ENCODE measurements at places on chromosomes 2 and 18.

DNA sequence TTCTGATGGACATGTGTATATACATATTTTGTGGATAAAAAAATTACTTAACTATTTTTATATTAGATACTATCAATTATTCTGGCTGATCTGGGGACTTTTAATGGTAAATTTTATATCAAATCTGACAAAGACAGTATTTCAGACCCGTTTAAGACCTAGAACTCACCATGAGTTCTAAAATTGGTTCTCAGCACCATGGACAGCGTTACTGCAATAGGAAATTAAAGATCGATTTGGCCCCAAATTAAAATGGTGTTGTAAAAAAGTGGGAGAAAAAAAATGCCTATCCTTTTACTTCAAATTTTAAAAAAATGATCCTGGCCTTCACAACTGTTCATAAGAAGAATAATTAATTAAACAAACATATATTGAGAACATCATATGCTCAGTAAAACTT lies 919 bp upstream of the SCN2A start:
- peak; percentile 64 for DNase-seq

DNA sequence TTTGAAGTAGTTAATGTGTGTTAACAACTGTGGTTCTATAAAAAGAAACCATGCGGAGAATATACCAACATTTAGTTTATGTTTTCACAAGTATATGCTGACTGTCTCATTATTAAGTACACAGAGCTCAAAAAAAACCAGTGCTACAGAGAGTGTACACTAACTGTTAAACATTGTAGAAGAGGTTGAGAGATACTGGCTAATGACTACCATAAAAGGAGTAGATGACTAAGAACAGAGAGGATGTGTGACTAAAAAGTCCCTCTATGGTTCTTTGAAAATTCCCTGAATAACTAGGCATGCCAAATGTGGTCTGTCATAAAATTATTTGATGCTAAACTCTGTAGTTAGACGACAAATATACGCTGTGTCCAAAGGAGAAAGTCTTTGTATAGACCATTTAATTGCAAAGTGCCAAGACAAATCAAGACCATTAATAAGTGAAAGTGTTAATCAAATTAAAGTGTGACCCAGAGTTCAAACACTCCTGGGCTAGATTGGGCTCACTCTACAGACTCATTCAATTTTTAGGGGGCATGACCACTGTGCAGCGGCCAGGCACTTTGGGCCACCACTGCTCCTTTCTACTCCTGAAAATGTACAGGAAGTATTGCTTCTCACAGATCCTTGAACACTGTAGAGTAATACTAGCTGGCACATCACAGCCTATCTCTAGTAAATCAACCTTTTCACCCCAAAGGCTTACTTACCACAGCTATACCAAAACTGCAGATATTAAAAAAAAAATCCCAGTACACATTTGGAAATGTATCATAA lies 45.1 kb upstream of the SERTAD2 start:
- no peak for DNase-seq

GRCh38 chr2:121088251-121089165 lies 196.5 kb downstream of the TFCP2L1 start:
- DNase-seq, result peak; percentile 94

DNA sequence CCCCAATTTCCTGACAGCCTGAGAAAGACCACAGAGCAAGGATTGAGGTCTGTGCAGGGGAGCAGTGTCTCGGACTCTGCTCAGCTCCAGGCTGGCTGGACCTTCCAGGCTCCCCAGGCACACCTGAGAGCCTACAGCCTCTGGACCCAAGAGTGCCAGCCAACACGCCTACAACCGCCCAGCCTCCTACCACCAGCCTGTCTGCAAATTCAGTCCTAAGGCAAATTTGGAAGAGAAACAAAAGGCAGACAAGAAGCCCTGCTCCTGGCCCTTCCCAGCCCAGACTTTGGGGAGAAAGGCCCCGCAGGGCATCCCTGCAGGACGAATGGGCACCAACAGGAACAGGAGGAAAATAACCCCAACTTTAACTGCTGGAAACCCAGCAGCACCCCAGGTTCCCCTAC lies 1.9 kb downstream of the HS6ST1 start:
- DNase-seq, result no peak

GRCh38 chr2:230657462-230657861 lies 55.2 kb upstream of the CAB39 start:
- DNase-seq, result no peak

- no peak for DNase-seq
Observed at GRCh38 chr2:17573085-17573803, 32.7 kb downstream of the VSNL1 start.

- DNase-seq, result peak; percentile 56
Observed at GRCh38 chr2:132662732-132663131, 7.3 kb downstream of the LYPD1 start.

DNA sequence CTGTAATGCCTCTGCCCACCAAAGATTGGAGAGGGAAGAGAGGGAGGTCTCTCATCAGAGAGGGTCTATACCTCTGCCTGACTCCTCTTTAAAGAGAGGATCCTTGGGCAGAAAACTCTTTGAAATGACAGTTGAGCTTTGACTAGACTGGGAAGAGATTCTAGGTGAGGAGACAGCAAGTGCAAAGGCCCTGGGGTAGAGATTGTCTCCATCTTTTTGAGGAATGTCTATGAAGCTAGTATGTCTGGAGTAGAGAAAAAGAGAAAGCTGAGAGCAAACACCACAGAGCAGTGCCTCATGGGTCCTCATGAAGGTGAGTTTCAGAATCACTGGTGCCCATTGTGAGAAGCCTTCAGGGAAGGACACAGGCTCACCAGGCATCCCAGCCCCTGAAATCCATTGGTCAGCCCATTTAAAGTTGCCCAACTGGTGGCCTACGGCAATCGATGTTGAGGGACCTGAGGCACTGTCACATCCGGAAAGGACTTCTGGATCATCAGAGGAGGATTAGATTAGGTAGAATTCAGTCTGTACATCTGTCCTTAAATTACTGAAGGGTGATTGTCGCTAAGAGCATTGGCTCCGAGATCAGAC lies 31.5 kb downstream of the LBH start:
- DNase-seq, result no peak

DNA sequence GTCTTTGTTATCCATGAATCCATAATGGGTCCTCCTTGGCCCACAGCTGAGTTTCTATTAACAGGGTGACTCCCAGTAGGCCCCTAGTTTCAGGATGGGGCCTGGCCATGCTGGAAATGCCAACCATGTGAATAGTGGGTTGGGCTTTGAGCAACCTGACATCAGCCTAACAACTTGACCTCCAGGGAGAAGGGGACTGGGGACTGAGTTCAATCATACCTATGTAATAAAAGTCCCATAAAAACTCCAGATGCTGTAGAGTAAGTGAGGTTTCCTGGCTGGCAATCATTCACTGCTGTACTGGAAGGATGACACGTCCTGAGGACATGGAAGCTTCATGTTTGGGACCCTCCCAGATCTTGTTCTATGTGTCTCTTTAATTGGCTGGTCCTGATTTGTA lies 7.9 kb downstream of the REV1 start:
- no peak for DNase-seq

DNA sequence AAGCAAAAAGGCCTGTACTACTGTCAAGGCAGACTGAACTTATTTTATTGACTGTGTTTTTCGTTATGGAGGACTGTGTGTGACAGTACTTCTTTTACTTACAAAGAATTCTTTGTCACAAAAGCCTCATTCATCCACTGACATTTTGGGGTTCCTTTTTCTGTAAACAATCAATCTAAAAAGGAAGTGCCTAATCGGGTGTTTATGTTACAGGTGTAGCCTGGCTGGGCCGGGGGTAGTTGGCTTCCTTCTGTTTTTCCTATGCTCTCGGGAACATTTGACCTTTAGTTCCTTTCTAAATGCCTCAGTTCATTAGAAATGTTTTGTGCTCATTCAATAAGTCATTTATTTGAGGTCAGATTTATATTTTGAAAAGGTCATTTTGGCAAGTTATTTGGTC lies 8.3 kb downstream of the ZCCHC2 start:
- no peak for DNase-seq

DNA sequence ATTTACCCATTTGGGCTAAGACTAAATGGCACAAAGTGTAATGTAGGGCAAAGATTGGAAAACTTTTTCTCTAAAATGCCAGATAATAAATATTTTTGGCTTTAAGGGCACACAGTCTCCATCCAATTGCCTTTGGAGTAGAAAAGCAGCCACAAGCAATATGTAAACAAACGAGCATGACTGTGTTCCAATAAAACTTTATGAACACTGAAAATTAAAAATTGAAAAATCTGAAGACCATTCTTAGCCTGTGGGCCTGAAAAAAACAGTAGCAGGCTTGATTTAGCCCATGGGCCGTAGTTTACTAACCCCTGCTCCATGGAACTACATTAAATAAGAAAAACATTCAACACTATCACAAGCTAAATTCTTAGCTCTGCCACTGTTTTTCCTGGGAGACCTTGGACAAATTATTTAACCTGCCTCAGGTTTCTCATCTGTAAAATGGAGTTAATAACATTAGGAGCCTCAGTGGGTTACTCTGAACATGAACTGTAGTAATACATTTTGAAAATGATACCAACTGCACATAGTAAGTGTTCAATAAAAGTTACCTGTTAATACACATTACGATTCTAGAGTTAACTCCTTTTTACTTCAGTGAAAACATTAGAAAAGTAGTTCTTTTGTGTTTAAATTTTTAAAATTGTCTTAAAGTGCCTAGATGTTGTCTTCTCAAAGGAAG lies 1.3 kb downstream of the IFIH1 start:
- no peak for DNase-seq

GRCh38 chr2:233092432-233093165 lies 32.5 kb downstream of the INPP5D start:
- DNase-seq, result no peak

All from tongue (tissue), 3 donors.